ENCODE measurements at places on chromosomes 5 and 9. TPM values are rescaled to one million over a fixed set of nuclear protein-coding genes. Genes with fewer than 3 reads are reported as not detected.

Gene LCN15
- total RNA-seq = not detected

Gene PCDHB9
- total RNA-seq = 19.8 TPM

Gene LHX2
- not detected for total RNA-seq

Gene NFX1
- 26.4 TPM for total RNA-seq

Gene GARIN3
- not detected for total RNA-seq

DNA sequence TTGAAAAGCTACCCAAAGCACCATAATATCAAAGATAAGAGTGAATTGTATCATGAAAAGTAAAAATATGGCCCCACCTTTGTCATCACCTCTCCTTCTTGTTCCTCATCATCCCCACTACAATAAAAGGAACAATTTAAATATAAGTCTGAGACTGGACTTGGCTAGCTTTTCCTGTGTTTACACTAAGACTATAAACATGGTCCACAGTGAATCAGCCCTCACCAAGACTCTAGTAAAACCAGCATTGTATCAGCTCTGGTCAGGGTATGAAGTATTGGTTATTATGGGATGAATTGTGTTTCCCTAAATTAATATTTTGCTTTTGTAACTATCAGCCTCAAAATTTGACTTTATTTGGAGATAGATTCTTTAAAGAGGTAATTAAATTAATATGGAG is 105.4 kb downstream of the SLC25A46 start:
- DNase-seq = no peak

DNA sequence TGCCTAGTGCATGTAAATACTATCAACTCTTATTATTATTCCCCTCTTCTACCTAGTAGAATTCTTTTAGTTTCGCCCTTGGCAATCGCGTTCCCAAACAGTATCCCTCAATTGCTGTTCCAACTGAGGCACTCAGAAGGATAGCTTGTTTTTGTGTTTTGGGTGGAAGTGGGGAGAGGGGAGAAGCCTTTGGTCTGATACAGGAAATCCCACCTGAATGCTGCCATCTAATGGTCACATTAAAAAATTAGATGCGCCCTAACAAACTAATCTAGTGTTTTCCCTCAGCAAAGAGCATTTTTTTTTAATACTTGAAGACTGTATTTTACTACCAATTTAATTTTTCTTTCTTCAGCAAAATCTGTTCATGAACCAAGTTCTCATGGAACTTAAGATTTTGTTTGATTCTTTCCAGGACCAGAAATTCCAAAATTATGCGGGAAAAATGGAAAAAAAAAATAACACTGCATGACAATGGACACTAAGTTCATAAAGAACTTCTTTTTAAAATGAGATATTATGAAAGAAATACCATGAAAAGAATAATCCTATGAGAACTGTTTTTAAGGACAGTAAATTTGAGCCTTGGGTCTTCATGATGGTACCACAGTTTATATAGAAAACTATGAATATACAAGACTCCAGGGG is 22.2 kb upstream of the GLDC start:
- no peak for DNase-seq

DNA sequence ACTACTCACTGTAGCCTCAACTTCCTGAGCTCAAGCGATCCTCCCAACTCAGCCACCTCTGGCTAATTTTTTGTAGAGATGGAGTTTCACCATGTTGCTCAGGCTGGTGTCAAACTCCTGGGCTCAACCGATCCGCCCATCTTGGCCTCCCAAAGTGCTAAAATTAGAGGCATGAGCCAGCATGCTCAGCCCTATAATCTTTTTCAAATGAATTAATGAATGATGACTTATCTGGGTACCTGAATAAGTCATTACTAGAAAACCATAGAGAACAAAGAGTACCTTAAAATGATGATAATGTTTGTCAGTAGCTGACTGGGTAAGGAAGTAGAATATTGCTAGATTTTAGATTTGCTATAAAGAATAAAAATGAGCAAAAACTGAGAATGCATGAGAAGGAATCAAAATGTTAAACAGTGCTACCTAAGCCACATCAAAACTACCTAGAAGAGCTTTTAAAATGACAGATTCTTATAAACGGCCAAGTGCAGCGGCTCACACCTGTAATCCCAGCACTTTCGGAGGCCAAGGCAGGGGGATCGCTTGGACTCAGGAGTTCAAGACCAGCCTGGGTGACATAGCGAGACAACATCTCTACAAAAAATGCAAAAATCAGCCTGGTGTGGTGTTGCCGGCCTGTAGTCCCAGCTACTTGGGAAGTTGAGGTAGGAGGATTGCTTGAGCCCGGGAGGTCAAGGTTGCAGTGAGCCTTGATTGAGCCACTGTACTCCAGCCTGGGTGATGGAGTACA is 13.6 kb downstream of the FNBP1 start:
- no peak for DNase-seq

DNA sequence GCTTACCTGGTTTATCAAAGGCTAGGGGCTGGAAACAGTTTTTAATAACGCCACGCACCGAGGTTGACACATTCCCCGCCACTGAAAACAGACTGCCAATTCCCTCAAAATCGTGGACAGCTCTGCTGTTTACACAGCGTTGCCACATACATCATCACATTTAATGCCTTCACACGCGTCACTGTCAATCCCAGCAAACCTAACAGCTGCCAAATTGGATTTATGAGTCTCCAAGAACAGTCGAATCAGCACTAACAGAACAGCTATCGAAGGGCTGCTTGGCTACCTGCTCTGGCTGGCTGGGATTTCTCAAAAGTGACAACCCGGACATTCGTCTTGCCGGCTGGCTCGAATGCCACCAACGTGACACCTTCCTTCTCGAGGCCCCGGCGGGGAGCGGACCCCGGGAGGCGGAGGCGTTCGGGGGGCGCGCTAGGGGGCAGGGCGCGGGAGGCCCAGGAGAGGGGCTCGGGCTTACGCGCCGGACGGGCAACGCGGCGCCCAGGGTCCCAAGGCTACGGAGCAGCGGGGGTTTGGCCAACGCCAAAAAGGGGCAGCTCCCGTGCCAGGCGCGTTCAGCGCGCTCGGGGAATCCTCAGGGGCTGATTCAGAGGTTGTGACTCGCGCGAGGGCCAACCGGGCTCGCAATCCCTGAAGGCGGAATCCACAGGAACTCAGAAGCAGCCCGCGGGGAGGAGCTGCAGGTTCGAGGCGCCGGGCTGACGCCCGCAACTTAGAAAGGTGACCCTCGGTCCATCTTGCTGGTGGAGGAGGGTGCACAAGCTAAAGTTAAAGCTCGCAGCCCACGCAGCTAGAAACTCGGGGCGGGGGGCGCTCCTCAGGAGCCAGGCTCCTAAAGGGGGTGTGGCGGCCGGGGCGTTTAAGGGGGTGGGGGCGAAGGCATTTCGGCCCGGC is 1.2 kb downstream of the CDC14B start:
- DNase-seq = peak; percentile 52

GRCh38 chr9:81737871-81738507 is 48.6 kb upstream of the TLE1 start:
- DNase-seq = peak; percentile 56

DNA sequence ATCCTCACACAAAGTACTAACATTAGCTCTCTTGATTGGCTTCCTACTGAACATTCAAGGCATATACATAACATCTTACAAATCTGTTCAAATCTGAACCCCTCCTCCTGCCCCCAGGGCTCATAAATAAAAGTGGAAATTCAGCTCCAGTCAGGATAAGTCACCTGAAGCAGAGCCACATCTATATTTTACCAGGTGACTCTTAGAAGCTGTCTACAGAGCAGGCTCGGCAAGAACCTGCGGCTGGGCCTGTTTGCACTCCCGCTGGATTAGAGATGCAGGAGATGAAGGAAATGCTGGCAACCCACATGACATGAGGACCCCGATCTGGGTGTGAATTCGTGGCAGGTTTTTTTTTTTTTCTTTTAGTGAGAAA is 3.0 kb upstream of the CPLX2 start:
- no peak for DNase-seq

DNA sequence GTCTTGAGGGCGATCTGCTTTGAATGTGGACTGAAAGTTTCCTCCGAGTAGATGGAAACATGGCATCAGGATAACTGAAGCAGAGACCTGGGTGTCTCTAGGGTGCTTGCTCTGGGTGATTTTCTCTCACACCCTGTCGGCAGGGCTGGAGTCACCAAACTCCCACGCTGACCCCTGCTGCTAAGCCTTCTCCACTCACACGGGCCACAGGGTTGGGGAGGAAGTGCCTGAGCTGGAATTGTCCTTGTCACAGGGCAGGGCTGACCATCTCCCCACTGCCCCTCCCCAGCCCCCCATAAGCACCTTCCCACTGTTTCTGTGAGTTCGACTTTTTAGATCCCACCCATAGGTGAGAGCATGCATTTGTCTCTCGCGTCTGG is 212.9 kb downstream of the FANCC start:
- no peak for DNase-seq

GRCh38 chr5:23629396-23629795 is 122.0 kb downstream of the PRDM9 start:
- no peak for DNase-seq

DNA sequence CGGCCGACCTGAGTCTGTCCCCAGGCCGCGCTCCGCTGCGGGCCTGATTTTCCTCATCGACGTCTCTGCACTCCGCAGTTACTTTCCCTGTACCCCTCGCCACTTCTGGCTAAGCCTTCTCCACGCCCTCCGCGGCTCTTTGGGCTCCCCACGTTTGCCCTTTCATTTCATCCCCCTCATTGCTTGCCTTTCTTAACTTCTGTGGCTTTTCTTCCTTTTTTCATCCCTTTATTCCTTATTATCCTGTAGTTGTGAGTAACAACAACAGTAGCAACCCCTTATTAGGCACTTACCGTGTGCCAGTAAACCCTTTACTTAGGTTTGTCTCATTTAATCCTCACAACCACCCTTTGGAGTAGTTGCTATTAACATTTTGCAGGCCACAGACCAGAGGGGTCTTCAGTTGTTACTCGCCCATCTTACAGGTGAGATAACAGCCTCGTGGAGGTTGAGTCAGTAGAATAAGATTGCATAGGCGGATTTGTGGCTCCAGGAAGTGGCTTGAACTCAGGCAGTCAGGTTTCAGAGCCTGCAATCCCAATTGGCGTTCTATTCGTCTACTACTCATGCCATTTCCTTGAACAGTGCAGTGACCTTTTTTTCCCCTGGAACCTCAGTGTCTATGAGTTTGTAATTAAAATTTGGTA is 724 bp downstream of the TCERG1 start:
- DNase-seq = peak; percentile 23

GRCh38 chr5:112880219-112880964 is 19.3 kb downstream of the SRP19 start:
- no peak for DNase-seq

DNA sequence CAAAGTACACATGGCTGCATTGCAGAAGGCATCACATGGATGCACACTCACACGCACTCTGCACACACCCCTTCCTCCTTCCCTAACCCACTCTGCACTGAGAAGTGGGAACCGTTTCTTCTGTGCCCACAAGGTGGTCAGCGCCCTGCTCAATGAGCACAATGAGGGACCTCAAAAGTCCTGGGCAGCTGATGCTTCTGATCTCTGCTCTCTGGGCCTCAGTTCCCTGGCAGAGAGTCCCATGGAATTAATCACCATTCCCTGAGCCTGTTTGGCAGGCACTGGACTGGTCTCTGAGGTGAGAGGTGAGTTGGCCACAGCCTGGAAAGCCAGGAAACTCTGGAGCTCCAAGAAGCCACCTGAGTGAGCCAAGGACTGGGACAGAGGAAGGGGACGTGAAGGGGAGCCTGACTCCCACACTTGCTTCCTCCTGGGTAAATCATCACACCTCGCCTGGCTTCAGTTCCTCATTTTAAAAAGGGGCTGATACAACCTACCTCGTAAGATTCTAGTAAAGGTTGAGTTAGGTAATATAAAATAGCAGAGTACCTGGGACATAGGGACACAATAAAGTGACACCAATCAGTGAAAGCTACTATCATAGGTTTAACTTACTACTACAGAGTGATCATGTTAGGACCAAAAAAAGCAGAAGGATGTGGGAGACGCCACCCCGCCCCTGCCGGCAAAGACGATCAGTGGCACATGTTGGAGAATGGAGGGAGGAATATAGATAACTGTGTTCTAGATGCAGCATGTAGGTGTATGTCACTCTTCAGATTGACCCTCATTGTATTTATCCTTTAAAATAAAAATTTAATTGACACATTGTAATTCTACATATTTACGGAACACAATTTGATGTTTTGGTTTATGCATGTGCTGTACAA is 21.1 kb upstream of the IGFBPL1 start:
- DNase-seq = no peak

DNA sequence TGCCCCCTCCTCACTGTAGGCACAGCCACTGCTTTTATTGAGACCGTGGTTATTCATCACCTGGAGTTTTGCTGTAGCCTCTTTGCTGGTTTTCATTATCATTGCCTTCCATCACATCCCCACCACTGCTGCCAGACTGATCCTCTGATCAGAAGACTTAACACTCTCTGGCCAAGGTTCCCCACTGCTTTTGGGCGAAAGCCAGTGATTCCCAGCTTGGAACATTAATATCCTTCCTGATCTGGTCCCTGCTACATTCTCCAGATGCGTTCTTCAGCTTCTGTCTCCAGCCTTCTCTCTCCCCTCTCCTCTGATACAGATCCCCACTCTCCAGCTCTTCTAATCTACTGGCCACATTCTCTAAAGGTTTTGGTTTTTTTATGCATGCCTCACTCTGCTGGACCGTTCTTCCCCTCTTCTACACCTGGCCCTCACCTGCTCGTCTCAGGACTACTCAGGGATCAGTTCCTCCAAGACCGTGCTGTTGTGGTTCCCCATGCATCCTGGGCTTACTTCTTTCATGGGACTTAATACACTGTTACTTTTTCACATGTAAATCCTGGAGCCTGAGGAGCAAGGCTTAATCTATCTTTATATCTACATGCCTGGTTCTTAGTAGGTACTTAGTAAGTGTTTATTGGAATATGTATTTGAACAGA is 115.0 kb downstream of the PRKACG start:
- no peak for DNase-seq

DNA sequence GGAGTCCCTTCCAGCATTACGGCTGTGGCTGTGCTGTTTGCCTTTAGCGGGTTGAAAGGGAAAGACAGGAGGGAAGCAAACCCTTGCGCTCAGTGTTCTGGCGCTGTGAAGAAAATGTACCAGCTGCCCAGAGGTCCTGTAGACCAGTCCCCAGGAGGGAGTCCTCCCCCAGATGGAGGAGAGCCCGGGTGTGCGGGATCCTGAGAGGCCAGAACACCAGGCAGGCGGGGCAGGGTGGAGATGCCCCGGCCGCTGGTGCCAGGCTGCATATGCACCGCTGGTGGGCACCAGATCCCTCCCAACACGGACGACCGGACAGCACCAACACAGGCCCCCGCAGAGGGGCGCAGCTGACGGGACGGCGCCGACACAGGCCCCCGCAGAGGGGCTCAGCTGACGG is 37.2 kb upstream of the SLC9A3 start:
- DNase-seq = no peak

DNA sequence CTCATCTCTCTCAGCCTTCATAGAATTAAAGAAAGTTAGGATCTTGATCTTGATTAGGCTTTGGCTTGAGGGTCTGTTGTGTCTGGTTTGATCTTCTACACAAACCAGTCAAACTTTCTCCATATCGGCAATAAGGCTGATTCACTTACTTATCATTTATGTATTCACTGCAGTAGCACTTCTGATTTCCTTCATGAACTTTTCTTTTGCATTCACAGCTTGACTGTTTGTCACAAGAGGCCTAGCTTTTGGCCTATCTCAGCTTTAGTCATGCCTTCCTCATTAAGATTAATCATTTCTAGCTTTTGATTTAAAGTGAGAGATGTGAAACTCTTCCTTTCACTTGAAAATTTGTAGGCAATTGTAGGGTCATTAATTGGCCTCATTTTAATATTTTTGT is 62.8 kb downstream of the SH3RF2 start:
- no peak for DNase-seq

All from body of pancreas (tissue), 4 donors.